CD4-positive, alpha-beta memory T cell (primary cell): ENCODE measurements at places on chromosomes 1 and 21.

- no peaks in the 10 kb centered on the region for H3K4me1 ChIP-seq
- DNase-seq: no peak
- H3K4me3 ChIP-seq: no peak overlapping the region
- H3K27me3 ChIP-seq: no peaks in the 10 kb centered on the region
- H3K36me3 ChIP-seq: no peaks in the 10 kb centered on the region
Measured at GRCh38 chr1:107777664-107778047, 187.3 kb downstream of the VAV3 start.

- H3K4me1 ChIP-seq: peaks cover 26% of the 10 kb centered on the region
- no peak for DNase-seq
- no peaks in the 10 kb centered on the region for H3K27me3 ChIP-seq
- H3K36me3 ChIP-seq: no peaks in the 10 kb centered on the region
Measured at GRCh38 chr1:201501812-201502510, 5.0 kb downstream of the CSRP1 start.

GRCh38 chr1:244605835-244606370 is 47.0 kb upstream of the DESI2 start:
- no peaks in the 10 kb centered on the region for H3K27me3 ChIP-seq
- H3K27ac ChIP-seq: no peak overlapping the region
- no peak overlapping the region for H3K4me3 ChIP-seq
- no peak for DNase-seq
- no peaks in the 10 kb centered on the region for H3K4me1 ChIP-seq

GRCh38 chr1:85201340-85202091 is 700 bp upstream of the SYDE2 start:
- peak overlapping the region; percentile 40 for H3K4me3 ChIP-seq
- peak overlapping the region; percentile 82 for H3K27ac ChIP-seq
- H3K36me3 ChIP-seq: no peaks in the 10 kb centered on the region
- H3K4me1 ChIP-seq: peaks cover 27% of the 10 kb centered on the region

GRCh38 chr1:230424391-230425251 is 1.5 kb downstream of the PGBD5 start:
- no peak for DNase-seq
- peaks cover 32% of the 10 kb centered on the region for H3K27me3 ChIP-seq
- H3K36me3 ChIP-seq: no peaks in the 10 kb centered on the region
- no peak overlapping the region for H3K27ac ChIP-seq
- H3K4me1 ChIP-seq: peaks cover 6% of the 10 kb centered on the region

DNA sequence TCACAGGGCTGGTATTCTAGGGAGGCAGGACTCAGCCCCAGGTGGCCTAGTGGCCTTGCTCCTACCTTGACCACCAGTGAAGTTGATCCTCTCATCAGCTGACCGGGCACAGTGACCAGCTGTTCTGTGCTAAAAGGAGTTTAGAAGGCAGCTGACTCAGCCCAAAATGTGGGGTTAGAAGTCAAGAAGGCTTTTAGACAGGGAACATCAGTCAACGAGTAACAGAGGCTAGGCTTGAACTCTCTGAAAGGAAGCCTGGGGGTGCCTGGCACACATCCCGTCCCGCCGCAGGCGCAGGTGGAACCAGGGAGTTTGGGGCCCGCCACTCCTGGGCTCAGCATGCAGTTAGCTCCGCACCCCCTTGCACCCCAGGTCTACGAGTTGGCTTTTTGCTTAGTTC is 114.9 kb upstream of the SLC45A1 start:
- no peaks in the 10 kb centered on the region for H3K36me3 ChIP-seq
- DNase-seq: no peak
- peaks cover under 1% of the 10 kb centered on the region for H3K4me1 ChIP-seq
- no peaks in the 10 kb centered on the region for H3K27me3 ChIP-seq
- H3K4me3 ChIP-seq: no peak overlapping the region
- no peak overlapping the region for H3K27ac ChIP-seq

DNA sequence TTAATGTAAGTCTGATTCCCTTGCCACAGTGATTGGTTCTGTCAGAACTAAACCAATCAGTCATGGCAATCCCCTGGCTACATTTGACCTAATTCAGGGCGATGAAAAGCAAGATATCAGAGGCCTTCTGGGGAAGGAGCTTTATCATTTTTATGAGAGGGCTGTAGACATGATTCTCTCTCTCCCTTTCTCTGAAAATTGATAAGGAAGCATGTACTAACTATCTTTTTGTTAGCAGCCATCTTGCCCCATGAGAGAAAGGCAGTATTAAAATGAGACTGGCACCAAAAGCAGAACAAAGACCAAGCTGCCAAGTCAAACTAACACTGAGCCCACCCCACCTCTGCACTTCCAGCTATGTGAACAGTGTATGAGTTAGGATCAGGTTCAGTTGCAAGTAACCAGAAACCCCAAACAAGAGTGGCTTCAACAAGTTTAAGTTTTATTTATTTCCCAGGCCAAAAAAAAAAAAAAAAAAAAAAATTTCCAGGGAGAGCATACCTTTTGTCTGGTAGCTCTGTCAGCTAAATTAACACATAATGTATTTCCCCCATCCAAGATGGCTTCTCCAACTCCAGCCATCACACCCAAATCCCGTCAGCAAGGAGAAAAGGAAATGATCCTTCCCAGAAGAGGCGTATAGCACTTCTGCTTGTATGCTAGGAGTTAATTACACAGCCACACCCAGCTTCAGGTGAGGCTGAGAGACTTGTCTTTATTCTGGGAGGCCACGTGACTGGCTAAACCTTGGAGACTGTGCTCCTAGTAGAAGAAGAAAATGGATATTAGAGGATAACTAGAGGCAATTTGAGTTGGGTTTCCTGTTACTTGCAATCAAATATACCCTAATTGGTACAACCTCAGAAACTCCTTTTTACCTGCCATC is 105.8 kb upstream of the RALGPS2 start:
- no peaks in the 10 kb centered on the region for H3K4me1 ChIP-seq
- H3K27me3 ChIP-seq: no peaks in the 10 kb centered on the region
- no peaks in the 10 kb centered on the region for H3K36me3 ChIP-seq
- DNase-seq: no peak
- H3K4me3 ChIP-seq: no peak overlapping the region
- H3K27ac ChIP-seq: no peak overlapping the region

DNA sequence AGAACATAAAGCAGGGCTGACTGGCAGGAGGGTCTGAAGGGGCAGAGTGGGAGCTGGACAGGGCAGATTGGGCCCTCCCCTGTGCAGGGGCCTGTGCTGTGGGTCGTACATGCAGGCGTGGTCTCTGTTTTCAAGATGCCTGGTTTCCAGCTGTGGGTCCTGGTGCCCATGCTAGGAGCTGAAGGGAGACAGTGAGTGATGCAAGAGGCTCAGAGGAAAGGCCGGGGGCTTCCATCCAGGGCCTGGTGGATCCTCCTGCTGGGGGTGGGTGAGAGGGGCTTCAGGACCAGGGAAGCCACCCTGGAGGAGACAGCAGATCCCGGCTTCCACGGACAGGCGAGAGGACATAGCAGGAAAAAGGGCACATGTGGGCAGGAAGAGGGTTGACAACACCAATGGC is 349.0 kb upstream of the VAMP3 start:
- no peaks in the 10 kb centered on the region for H3K4me1 ChIP-seq
- H3K4me3 ChIP-seq: no peak overlapping the region
- no peaks in the 10 kb centered on the region for H3K36me3 ChIP-seq
- H3K27ac ChIP-seq: no peak overlapping the region
- H3K27me3 ChIP-seq: no peaks in the 10 kb centered on the region

- H3K27ac ChIP-seq: no peak overlapping the region
- H3K36me3 ChIP-seq: no peaks in the 10 kb centered on the region
- peak; percentile 7 for DNase-seq
- peaks cover 4% of the 10 kb centered on the region for H3K4me1 ChIP-seq
- H3K4me3 ChIP-seq: no peak overlapping the region
- H3K27me3 ChIP-seq: no peaks in the 10 kb centered on the region
Measured at GRCh38 chr1:53600561-53600960, 138.4 kb downstream of the GLIS1 start.

DNA sequence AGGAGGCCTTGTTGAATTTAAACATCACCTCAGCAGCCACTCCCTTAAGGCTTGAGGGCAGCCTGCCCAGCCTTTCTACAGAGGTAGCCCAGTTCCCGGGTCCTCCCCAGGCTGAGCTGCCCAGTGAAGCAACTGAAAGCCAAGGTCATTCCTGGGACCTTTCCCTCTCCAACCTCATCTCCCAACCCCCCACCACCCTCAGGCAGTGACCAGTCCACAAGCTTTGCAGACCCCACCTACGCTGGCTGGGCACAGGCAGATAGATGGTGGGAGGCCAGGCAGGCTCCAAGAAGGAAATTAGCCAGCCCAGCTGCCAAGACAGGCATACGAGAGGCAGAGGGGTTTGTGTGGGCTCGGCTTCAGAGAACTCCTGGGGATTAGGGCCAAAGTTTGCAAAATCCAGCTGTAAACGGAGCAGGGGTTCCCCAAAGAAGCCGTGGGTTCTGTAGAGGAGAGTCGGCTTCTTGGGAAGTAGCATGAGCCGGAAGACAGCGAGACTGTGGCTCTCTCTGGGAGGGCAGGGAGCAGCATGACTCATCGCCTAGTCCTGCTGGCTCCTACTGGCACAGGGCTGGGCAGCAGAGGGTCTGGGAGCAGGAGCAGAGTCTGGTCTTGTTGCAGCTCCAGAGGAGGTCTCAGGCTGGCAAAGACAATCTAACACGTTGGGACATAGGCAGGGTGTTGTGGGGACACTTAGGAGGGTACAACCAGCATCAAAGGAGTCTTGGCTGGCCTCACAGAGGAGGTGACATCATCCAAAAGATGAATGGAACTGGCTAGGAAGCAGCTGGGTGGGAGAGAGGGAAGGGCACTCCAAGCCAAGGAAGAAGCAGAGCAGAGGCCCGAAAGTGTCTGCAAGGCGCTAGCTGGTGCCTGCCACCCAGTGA is 2.8 kb upstream of the ZC3H12A start:
- no peak overlapping the region for H3K4me3 ChIP-seq
- H3K27ac ChIP-seq: peak overlapping the region; percentile 96

GRCh38 chr1:166953491-166953890 is 21.8 kb downstream of the ILDR2 start:
- no peaks in the 10 kb centered on the region for H3K27me3 ChIP-seq
- no peak overlapping the region for H3K4me3 ChIP-seq
- H3K27ac ChIP-seq: no peak overlapping the region
- no peak for DNase-seq
- no peaks in the 10 kb centered on the region for H3K4me1 ChIP-seq

GRCh38 chr21:16570171-16570570 is 840.4 kb downstream of the USP25 start:
- no peaks in the 10 kb centered on the region for H3K36me3 ChIP-seq
- H3K4me1 ChIP-seq: no peaks in the 10 kb centered on the region
- no peak overlapping the region for H3K4me3 ChIP-seq
- H3K27me3 ChIP-seq: no peaks in the 10 kb centered on the region
- no peak overlapping the region for H3K27ac ChIP-seq

DNA sequence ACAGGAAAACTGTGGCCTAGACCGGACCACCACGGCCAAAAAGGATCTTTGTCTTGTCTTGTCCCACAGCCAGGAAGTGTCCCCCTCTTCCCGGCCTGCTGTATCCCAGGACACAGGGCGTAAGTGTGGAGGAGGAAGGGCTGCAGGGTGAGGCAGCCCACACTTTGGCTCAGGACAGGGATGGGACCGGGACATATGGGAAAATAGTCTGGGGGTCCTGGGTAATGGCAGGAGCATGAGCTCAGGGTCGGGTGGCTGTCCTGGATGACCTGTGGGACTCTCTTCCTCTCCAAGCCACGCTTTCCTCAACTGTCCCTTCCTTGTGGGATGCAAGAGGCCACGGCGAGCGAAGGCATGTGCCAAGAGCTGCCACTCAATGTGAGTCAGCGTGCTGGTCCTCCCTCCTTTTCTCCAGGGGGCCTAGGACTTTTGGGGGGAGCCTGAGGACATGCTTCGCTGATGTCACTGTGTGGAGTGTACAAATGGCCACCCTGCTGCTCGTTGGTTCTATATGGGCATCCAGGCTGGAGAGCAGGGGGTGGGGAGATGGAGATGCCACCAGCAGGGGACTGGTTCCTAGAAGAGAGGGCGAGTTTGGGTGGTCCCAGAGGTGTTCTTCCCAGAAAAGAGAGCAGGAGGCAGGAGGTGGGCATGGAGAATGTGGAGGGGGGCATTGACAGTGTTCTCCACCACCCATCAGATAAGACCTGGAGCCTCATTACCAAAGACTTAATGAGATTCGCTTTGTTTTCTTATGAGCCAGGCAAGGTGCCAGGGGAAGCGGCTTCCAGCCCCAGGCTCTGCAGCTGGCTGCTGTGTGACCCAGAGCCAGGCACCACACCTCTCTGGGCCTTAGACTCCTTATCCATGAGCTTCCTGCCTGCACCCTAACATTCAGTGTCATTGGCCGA is 11.5 kb upstream of the PADI1 start:
- H3K27ac ChIP-seq: no peak overlapping the region
- no peaks in the 10 kb centered on the region for H3K4me1 ChIP-seq
- no peaks in the 10 kb centered on the region for H3K36me3 ChIP-seq
- H3K4me3 ChIP-seq: no peak overlapping the region
- DNase-seq: no peak
- H3K27me3 ChIP-seq: no peaks in the 10 kb centered on the region

GRCh38 chr1:55500601-55501000 is 285.4 kb upstream of the USP24 start:
- H3K27ac ChIP-seq: no peak overlapping the region
- H3K36me3 ChIP-seq: no peaks in the 10 kb centered on the region
- H3K27me3 ChIP-seq: peaks cover 3% of the 10 kb centered on the region
- no peak overlapping the region for H3K4me3 ChIP-seq
- H3K4me1 ChIP-seq: no peaks in the 10 kb centered on the region
- no peak for DNase-seq

- H3K4me3 ChIP-seq: no peak overlapping the region
- no peaks in the 10 kb centered on the region for H3K27me3 ChIP-seq
- no peaks in the 10 kb centered on the region for H3K36me3 ChIP-seq
- no peak for DNase-seq
Measured at GRCh38 chr1:20578062-20578461, 10.8 kb upstream of the CDA start.

DNA sequence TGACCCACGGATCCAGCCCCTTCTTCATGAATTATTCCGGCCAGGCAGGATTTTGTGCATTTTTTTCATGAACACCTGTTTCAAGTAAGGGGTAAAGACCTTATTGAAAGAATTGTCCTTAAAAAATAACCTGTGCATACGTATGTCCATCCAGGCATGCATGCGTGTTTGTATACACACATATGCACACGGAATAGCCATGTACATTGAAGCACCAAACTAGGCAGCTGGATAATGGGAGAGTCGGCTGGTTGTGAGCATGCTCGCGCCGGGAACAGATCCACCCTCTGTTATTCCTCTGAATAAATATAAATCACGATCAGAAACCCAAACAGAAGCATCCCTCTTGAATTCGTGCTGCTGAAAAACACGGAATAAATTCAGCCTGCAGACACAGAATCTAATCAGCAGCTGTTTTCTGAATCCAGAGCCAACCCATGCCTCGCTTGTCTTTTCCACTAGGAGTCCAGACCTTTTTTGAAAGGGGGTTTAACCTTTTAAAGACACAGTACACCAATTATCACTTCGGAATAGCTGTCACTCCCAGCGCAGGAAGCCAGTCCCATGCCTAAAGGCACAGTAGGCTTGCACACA is at the start of gene HIVEP3:
HIVEP3 (minus strand) TSS at position 473 of the 594 bp plus-strand sequence.
- peak within 1 kb of the TSS; percentile 65 for H3K27ac ChIP-seq
- H3K4me3 ChIP-seq: peak within 1 kb of the TSS; percentile 45
- H3K27me3 ChIP-seq: no peaks in the 10 kb centered on the region
- no peaks in the 10 kb centered on the region for H3K36me3 ChIP-seq
- DNase-seq: no peak
- peaks cover 69% of the 10 kb centered on the region for H3K4me1 ChIP-seq

GRCh38 chr21:45114072-45114471 is 39.7 kb downstream of the ADARB1 start:
- H3K4me1 ChIP-seq: peaks cover 24% of the 10 kb centered on the region
- no peaks in the 10 kb centered on the region for H3K36me3 ChIP-seq
- H3K4me3 ChIP-seq: no peak overlapping the region
- no peak overlapping the region for H3K27ac ChIP-seq
- no peaks in the 10 kb centered on the region for H3K27me3 ChIP-seq
- no peak for DNase-seq
